ENCODE measurements at places on chromosomes 5 and 9.

DNA sequence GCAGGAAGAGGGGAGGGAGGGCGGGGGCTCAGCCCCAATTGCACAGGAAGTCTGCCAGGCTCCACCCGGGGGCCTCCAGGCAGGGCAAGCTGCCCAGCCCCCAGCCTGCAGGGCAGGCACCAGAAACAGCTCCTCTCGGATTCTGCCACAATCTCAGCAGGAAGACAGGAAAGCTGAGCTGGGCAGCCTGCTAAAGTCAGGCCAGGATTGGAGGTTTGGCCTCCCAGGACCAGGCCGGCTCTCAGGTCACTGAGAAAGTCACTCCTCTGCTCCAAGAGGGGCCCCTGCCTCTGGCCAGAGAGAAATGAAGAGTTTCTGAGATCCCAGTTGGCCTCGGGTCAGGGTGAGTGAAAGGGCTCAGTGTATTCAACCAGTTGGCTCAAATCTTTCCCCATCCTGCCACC is 54.6 kb upstream of the STXBP1 start:
- DNase-seq = no peak

DNA sequence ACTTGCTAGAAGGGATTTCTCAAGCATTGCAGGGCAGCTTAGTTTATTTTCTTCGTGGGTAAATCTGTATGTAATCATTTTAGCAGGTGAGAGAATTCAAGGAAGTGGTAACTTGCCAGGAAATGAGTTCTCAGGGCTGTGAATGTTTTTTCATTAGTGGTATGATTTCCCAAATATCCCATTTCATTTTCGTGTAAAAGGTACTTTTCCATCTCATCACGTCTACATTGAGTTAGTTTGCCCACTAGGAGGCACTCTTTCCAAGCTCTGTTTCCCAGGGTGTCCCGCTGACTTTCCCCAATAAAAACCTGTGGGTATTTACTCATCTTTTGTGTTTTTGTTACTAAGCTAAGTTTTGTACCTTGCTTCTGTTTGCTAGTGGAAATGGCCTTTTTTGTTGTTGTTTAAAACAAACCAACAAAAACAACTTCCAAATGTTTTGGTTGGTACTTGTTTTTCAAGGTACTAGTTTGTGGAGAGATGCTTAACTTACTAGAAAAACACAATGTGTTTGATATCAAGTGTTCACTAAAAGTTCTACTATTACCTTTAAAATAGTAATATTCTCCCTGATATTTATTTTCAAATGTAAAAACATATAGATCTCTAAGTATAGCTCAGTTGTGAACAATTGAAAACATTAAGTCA is 373.6 kb downstream of the ADGRV1 start:
- no peak for DNase-seq

- DNase-seq = peak; percentile 85
Measured at GRCh38 chr9:129383561-129384490, 205.8 kb upstream of the IER5L start.

- DNase-seq = no peak
Measured at GRCh38 chr5:127025467-127025866, 4.9 kb downstream of the MARCHF3 start.

DNA sequence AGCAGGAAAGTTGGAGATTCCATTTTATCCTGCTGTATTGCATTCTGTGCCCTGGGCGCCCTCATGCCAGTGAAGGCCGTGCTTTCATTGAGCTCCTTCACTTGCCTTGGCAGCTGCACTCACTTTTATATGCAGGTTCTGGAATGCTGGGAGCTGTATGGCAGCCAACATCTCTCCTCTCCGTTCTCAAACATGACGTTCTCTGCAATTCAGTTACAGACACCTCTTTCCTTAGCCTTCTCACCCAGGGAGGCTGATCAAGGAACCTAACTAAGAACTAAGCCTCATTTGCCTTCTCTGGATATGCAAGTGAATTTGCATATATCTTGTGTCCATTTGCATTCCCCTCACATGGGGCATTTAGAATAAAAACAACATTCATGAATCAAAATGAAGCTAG is 29.4 kb upstream of the PURA start:
- DNase-seq = no peak

DNA sequence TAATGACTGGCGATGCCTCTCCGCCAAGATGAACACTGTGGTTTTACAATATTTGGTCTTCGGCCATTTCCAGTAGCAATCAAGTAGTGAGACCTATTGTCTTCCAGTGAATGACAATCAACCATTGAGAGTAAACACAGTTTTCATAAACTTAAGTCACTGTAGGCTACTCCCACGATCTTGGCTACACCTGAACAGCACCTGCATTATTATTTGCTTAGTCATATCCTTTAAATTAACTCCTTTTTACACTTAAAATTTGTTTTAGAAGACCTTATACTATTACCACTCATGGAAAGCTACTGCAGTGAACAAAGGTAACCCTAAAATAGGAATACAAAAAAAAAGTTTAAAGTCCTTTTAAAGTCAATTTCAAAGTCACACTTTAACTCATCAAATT is 58.2 kb downstream of the ZNF354C start:
- no peak for DNase-seq

DNA sequence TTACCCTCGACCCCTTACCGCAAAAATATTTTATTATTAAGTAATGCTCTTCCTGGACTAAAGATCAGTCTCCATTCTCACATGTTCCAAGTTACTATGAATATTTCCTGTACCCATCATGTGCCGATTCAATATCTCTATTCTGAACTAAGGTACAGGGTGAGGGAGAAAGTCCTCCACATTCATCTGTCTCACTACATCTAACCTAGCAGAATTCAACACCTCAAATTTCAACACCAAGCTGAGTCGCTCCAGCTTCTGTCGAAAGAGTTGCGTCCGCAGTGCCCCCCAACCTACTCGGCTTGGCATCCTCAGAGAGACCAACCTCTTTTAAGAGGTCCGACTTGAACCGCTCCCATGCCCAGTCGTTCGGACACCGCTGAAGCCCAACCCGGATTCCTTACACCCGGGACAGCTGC is 1.0 kb downstream of the CERT1 start:
- DNase-seq = peak; percentile 64

DNA sequence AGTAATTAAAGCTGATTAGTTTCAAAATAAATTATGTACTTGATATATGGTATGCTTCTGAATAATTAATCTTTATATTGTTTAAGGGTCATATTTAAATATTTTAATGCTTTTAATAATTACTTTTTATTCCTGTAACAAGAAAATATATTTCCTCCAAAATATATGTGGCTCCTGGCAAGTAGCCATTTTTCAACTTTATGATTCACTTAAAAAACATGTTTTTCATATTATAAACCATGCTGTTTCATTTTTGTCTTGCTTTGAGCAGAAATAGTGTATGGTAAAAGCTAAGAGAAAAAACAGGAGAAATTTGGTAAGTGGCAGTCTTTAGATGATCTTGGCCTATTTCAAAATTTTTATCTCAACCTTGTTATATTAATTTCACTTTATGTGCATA is 14.6 kb downstream of the SPATA9 start:
- DNase-seq = no peak

- no peak for DNase-seq
Measured at GRCh38 chr5:129541051-129541450, 81.0 kb downstream of the ADAMTS19 start.

- DNase-seq = no peak
Measured at GRCh38 chr5:54621048-54621447, 103.5 kb downstream of the SNX18 start.

- DNase-seq = no peak
Measured at GRCh38 chr5:3310541-3311261, 284.9 kb upstream of the IRX1 start.

GRCh38 chr5:159826351-159827214 is 89.7 kb upstream of the ADRA1B start:
- no peak for DNase-seq

DNA sequence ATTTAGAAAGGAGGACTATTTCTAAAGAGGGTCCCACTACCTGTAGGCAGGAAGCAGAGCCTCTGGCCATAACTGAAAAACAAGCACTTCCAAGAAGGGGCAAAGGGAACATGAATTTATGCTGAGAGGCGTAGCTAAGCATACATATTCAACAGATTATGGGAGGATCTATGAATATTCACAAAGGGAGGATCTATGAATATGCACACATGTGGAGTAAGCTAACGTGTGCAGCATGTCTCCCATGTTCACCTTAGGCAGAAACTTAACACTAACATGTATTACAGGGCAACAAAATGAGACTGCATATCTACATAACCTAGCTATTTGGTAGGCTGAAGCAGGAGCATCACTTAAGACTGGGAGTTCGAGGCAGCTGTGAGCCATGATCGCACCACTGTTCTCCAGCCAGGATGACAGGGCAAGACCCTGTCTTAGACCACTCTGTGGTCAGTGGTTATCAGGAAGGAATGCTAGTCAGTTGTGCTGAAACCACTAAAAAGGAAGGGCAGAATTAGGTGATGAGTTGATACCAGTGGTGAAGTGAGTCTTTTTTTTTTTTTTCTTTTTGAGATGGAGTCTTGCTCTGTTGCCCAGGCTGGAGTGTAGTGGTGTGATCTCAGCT is 20.8 kb downstream of the FXN start:
- DNase-seq = no peak

GRCh38 chr5:164054461-164054860 is 549.0 kb downstream of the MAT2B start:
- DNase-seq = no peak

DNA sequence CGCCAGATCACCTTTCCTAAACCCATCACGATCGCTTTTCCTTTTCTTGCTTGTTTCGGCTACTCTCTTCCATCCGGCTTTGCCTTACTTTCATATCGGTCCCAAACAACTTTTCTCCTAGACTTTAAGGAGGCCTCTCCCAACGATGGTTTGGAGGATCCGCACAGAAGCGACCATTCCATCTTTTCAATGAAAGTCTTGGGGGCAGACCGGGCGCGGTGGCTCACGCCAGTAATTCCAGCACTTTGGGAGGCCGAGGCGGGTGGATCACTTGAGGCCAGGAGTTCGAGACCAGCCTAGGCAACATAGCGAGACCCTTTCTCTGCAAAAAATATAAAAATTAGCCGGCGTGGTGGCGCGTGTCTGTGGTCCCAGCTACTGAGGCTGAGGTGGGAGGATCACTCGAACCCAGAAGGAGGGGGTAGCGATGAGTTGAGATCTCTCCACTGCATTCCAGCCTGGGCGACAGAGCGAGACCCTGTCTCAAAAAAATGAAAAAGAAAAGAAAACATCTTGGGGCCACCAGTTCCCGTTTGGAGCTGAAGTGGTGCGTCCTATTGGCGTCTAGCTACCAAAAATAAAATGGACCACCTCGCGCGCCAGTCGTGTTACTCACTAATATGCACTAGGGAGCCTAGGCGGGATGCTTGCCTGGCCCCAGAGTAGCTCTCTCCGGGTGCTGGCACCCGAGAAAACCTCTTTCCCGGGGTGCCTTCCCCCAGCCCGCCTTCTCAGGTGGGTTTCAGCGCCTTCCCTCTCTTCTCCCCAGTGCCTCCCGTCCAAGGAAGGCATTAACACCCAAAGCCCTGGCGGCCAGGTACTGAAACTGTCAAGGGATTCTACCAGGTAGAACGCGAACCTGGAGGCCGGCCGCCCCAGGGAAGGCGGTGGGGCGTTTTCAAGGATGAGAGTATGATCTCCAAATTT is 800 bp upstream of the AP3B1 start:
- peak; percentile 67 for DNase-seq

- DNase-seq = no peak
Measured at GRCh38 chr5:3000631-3001030, 249.2 kb upstream of the IRX2 start.

GRCh38 chr9:98859941-98860340 is 52.5 kb downstream of the GALNT12 start:
- DNase-seq = peak; percentile 10

DNA sequence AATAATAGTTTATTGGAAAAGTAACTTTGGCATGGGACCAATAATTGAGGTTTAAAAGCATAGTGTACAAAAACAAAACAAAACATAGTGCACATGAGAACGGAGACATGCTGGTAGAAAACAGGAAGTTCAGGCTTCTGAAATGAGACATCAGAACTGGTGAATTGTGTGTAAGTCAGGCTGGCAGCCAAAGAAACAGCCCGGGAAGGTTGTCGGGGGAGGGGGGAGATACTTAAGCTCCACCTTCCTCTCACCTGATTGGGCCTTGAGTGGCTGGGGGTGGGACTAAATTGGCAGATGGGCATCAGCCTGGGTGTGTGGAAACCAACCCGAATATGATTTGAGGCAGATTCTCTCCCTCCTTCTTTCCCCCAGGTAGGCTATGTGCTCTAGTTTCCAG is 256.3 kb downstream of the SMARCA2 start:
- DNase-seq = peak; percentile 60

DNA sequence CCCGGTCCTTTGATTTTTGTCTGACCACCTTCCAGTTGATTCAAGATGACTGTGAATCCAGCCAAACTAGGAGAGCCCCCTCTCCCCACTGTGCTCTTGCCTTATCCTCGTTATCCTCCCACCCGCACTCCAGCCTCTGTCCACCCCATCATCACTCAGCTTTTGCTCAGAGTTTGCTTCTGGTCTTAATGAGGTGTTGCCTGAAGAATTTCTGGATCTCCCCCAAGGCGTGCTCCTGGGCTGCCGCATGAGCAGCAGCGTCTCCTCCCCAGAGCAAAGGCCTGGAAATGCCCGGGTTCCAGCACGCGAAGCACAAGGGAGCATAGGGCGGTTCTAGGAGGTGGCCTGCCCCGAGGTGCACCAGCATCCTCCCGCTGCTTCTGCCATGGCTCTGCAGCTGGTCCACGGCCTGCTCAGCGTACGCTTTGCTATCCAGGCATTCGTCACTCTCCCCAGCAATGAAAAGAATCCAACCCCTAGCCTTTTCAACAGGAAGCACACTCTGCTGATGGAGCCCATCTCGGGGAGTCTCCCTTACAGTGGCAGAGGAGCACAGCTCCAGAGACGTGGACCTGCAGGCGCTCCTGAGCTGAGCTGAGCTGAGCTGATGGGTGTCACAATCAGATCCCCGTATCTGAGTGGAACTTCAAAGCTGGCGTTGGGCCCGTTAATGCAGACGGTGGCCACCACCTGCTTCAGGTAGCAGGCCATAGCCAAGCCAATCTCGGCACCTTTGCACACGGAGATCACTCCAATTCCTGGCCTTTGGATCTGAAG is 50.7 kb downstream of the BAAT start:
- no peak for DNase-seq

DNA sequence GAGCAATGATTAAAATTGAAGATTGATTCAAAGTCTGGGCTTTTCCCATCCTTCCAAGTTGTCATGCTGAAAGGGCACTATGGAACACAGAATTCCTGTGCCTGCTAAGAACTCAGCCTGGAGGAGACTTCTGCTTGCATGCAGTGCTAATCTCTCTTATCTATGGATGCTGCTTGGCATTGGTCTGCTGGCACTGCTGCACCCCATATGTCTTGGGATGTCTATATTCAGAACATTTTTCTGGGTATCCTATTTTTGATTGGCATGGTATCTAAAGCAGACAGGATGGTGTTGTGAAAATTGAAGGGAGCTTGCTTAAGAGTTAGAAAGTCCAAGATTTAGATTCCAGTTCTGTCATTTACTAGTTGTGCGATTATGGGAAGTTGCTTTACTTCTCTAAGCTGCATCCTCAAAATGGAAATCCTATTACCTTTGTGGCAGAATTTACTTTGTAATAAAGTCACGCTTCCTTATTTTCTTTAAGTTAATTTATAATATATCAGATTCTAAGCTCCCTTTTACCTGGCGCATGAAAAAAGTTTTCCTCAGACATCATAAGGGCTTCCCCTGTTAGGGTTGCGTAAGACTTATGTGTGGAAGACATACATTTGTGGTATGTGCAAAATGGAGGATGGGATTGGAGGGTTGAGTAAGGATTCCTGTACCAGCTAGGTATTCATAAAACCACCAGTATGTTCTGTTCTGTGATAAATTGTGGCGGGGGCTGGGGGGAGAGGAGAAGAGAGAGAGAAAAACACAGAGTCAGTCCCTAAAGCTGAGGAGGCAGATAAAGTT is 254.0 kb downstream of the DMAC1 start:
- no peak for DNase-seq

GRCh38 chr5:10538789-10539686 is 24.8 kb upstream of the ANKRD33B start:
- DNase-seq = no peak

GRCh38 chr9:137711678-137712105 is 92.9 kb downstream of the EHMT1 start:
- DNase-seq = no peak

Measured in Peyer's patch (tissue), 4 donors.